MCF 10A (cell line): ENCODE measurements at places on chromosomes 5 and 9.
A peak's percentile ranks its signal among the peaks of the same experiment; 100 is the strongest.

DNA sequence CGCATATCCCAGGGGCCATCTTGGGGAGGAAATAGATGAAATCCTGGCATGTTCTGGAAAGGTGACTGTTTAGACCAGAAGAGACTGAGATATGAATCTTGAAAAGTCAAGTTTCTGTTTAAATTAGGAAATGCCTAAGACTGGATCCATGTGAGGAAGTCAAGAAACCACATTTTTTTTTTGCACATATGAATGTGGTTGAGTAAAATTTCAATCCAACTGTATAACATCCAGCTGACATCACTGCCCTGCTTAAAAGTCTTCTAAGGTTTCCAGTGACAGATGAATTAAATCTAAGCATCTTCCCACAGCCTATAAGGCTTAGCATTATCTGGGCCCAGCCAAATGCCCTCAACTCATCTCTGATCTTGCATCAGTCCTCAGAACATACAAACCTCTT lies 47.7 kb upstream of the TCERG1 start:
- no peak for DNase-seq

DNA sequence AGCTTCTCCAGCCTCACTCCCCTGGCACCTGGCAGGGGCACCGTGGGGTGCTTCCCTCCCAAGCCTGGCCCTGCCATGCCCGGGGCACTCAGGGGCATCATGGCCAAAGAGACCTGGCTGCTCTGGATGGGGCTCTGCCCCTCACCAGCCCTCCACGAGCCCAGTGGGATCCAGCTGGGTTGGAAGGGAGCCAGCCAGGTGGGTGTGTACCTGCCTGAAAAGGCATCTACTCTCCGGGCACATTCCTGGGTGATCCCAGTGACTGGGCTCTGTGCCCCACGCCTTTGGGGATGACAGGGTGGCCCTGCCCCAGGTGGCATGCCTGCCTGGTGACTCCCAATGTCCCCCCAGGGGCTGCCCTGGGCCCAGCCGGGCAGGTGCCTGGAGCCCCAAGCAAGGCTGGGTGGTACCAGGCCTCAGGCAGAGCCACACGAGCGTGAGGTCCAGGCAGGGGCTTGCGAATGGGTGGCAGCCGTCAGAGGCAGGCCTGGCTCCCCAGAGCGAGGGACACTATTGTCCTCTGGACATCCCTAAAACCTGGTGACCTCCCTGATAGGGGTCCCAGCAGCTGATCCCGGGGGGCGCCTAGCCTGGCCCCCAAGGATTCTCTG lies 777 bp downstream of the GPSM1 start:
- peak; percentile 17 for DNase-seq

DNA sequence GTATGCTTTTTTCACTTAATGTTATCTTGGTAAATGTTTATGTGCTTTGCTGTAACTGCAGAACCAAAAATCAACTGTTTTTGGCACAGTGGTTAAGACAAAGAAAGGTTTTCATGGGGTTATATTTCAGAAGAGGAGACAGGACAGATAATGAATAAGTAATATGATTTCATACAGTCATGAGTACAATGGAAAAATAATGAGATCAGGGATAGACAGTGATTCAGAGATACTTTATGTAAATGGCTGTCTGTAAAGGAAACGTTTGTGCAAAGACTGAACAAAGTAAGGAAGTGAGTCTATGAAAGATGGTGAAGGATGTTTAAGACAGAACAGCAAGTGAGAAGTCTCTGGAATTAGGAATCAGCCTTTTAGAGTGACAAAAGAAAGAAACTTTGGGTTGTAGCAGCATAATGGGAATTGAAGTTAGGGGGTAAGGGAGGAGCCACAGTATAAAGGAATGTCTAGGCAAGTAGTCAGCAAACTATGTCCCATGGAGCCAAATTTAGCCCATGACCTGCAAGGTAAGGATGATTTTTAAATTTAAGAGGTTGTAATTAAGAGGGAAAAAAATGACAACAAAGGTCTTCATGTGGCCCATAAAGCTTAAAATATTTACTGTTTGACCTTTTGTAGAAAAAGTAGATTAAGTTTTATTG lies 55.0 kb downstream of the TNPO1 start:
- DNase-seq, result no peak

GRCh38 chr9:132703336-132703735 lies 33.1 kb downstream of the GTF3C4 start:
- DNase-seq, result no peak

GRCh38 chr5:139514486-139514856 lies 31.9 kb upstream of the STING1 start:
- peak; percentile 65 for DNase-seq

DNA sequence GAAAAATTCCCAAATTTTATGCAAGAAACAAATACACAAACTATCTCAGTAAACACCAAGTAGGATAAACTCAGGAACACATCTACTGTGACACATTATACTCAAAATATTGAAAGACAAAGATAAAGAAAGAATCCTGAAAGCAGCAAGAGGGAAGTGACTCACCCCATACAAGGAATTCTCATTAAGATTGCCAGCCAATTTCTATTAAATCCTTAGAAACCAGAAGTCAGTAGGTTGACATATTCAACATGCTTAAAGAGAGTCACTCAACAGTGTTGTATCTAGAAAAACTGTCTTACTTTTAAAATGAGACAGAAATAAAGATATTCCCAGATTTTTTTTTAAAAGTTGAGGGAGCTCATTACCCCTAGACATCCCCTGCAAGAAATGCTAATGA lies 15.5 kb downstream of the SPATA31E1 start:
- no peak for DNase-seq

DNA sequence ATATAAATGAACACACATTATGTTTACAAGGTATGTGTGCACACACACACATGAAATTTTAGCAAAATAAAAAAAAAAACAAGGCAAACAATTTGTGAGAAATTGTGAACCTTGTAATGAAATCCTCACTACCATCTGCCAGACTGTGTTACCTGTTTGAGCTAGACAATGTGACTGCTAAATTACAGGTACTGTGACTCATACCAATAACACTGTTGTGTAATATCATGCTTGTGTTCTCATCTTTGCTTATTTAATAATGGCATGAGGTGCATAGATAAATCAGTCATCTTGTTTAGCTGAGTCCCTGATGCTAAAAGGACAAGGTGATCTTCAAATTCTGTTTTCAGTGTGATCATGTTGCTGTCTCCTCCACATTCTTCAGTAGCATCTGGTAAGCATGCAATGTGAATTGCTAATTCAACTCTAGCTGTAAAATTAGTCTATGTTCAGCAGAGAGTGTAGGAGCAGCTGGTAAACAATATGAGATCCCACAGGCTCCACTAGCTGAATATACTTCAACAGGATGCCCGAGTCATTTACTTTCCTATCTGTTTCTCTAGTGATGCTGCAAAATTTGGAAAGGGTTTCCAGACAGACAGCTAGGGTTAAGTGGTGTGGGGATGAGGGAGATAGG lies 966.3 kb upstream of the C9orf72 start:
- peak; percentile 71 for DNase-seq

DNA sequence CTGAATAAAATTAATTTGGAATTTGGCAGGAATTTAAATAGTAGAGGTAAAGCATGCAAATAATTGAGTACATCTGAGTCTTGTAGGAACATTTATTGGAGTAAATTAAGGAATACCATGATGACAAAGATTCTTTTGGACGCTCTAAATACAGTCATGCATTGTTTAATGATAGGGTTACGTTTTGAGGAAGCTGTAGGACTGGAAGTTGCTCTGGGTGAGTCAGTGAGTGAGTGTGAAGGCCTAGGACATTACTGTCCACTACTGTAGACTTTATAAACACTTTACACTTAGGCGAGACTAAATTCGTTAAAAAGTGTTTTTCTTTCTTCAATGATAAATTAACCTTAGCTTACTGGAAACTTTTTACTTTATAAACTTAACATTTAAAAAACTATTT lies 113.0 kb downstream of the FAM170A start:
- DNase-seq, result no peak

DNA sequence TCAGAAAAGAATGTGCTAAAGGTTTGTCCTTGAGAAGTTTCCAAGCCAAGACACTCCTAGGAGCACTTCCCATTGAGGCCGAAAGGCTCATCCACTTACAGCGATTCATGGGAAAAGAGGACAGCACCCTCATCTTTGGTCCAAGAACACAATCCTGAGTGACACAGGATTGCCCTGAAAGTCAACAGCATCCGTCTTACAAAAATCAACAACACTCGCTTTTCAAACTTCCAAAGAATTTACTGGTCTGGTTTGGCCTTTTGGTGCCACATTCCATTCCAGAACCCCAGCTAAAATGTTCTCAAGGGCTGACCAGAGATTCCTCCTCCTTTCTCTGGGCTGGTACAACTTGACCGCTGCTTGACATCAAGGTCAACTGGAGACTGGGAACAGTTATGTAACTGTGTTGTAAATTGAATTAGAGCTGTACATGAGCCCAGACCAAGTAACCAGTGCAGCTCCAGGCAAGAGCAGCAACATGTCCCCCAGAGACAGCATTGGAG lies 415.8 kb upstream of the PIK3R1 start:
- DNase-seq, result no peak

GRCh38 chr9:133389562-133389961 lies 13.4 kb downstream of the STKLD1 start:
- no peak for DNase-seq

DNA sequence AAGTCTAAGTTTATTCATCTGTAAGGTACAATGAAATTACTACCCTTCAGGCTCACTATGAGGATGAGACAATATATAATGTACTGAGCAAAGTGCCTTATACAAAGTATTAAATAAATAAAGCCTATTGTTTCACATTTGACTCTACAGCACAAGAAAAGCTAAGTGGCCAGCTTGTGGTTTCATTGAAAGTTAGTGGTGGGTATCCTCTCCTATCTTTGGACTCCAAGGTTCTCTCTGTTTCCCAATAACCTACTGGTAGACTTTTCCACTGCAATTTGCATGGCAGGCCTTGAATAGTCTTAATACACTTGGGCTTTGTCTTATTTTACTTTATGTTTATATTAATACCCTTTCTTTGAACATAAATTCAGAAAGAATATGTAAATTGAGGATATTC lies 262.7 kb downstream of the DEPDC1B start:
- DNase-seq, result no peak

DNA sequence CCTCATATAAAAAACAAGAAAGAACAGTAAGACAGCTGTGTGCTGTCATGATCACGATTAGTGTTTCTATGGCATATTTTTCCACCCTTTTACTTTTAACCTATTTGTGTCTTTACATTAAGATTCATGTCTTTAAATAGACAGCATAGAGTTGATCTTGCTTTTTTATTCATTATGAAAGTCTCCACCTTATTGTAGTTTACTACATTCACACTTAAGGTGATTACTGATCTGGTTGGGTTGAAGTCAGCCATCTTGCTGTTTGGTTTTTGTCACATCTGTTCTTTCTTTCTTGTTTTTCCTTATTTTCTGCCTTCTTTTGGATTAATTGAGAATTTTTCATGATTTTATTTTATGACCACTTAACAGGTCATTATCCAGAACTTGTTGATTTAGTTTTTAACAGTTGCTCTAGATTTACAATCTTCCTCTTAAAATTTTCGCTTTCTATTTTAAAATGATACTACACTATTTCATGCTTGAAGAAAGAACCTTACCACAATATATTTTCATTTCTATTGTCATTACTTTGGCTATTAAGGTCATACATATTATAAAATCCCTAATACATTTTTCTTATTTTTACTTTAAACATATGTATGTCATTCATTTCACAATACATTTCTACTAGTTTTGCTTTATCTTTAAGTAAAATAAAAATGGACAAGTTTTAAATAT lies 292.5 kb downstream of the SH3GL2 start:
- DNase-seq, result no peak

DNA sequence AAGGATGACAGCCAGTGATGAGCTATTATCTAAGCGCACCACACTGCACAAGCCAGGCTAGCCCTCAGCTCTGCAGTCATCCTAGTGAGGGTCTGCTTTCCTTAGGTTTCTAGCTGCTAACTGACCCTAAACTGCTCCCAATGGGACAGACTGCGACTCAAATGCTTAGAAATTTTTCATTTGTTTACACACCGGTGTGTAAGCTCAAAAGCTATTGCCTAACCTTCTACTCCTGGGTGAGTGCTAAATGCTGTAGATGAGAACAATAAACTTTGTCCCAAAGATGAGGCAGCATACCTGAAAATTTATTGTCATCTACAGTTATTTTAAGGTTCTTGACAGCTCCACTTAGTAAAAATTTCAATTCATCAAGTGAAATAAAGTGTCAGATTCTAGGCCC lies 311.4 kb downstream of the TMEM167A start:
- no peak for DNase-seq

DNA sequence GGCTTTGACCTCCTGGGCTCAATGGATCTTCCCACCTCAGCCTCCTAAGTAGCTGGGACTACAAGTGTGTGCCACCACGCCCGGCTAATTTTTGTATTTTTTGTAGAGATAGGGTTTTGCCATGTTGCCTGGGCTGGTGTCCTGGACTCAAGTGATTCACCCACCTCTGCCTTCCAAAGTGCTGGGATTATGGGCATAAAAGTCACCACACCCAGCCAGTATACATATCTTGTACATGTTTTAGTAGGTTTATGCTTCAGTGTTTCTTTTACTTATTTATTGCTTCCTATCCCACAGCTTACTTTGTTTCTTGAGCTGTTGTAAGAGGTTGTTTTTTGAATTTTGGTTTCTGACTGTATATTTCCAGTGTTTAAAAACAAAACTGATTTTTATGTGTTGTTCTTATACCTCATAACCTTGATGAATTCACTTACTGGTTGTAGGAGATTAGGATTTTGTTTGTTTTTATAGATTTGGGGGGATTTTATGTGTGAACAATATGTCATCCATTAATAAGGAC lies 12.9 kb downstream of the FBXW5 start:
- DNase-seq, result no peak

GRCh38 chr5:118687661-118688621 lies 300.4 kb downstream of the DTWD2 start:
- no peak for DNase-seq

DNA sequence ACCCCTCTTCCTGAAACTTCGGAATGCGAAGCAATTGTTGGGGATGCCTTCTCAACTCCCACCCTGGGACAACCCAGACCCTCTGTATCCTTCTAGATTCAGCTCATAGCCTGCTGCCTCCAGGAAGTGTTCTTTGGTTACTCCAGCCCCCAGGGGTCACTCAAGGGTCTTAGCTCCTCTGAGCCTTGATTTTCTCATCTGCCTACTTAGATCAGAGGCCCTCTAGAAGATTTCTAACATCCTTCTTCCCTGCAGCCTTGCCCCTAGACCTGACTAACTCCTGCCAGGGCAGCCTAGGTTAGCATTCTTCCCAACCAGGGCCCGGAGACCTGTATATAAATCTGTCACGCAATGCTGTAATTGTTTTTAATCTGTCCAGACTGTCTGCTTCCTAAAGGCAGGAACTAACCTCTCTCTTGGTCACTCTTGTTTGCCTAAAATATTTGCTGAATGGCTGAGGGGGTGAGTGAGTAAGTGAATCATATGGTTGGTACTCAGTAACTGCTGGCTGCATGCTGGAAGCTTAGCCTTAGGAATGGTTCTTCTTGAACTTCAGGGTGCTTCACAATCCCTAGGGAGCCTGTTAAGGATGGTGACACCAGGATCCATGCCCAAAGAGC lies 8.2 kb downstream of the GALNT10 start:
- peak; percentile 46 for DNase-seq
